ENCODE measurements at places on chromosomes 12 and 14. TPM values are rescaled to one million over a fixed set of nuclear protein-coding genes. Genes with fewer than 3 reads are reported as not detected.

- no peak for DNase-seq
These were observed 29.7 kb upstream of the SFSWAP start for GRCh38 chr12:131681257-131681620.

GRCh38 chr14:74735125-74735524 lies 22.2 kb downstream of the FCF1 start:
- no peak for DNase-seq

The ABCC9 gene
- total RNA-seq = 0.05 TPM

The ANG gene
- total RNA-seq = 0.67 TPM

Data from activated T-cell treated with anti-CD3 and anti-CD28 coated beads, Interleukin-2, amount 50 U/mL, for 72 hours (primary cell).